ENCODE measurements at places on chromosomes 7 and 10.

DNA sequence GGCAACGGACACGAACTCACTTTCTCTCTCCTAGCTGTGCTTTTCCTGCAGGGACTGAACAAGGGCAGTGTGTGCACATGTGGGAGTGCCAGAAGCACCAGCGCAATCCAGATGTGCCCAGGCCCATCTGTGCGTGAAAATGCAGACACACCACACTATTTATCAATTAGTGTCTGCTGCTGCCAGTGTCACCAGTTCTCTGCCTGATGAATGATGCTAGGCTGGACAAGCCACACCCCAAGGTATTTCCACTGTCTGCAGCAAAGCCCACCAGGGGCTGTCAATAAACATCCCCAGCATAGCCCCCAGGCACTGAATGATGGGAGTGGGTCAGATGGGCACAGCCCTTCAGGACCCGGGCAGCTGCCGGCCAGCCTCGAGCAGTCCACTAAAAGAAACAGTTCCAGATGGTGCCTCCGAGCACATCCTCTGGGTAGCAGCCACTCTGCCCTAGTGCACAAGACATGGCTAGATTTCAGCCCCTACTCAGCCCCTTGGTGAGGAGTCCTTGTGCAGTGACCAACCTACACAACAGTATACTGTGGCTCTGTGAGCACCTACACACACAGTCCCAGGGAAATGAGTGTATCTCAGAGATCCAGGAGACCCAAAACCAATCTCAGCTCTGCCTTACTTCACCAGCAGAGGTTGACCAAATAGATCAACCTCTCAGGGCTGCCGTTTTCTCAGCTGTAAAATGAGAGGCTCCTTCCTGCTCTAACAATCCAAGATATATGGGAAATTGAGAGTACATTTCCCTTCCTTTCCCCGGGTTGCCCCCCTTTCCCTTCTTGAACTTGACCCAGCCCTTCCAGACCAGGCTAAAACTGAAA lies 314.7 kb downstream of the PLXNA4 start:
- DNase-seq = no peak

DNA sequence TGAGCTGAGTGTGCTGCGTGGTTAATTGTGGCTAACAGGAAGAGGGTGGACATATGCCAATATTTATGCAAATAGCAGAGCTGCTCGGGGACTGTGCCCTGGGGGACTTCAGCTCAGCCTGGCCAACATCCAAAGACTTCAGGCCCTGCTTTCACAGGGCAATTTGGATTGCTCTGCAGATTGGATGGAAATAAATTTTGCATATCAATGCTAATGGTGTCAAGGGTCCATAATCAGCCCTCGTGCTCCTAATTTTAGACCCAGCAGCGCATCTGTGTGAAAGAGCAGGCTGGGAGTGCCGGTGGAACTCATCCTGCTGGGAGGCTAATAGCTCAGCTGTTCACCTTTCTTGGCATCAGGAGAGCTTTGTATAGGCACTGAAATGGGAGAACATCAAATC lies 270.1 kb downstream of the TCERG1L start:
- no peak for DNase-seq

DNA sequence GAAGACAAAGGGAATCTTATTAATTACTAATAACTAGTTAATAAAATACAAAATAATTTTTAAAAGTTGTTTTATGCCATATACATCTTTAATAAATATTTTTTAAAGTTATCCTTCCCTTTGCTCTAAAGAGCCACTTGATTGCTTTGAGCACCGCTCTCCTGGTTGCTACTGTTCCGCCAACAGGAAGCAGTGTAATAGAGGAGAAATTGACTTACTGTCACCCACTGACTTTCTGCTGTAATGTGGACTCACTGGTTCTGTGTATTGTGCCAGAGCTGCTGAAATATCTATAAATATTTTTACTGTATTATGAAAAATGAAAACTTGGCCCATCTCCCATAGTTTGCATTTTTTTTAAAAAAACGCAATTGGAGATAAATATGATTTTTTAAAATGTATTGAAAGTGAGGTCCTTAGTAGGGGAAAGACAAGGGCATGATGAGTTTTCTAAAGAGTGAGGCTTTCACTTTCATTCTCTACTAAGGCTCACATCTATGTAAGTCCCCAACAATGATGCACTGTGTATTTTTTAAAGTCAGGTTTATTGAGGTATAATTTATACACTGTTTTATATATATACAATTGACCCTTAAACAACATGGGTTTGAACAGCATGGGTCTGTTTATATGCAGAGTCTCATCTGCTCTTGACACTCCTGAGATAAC lies 100.5 kb downstream of the NPY start:
- DNase-seq = no peak

- DNase-seq = no peak
Observed at GRCh38 chr7:51240868-51241267, 75.7 kb downstream of the COBL start.

DNA sequence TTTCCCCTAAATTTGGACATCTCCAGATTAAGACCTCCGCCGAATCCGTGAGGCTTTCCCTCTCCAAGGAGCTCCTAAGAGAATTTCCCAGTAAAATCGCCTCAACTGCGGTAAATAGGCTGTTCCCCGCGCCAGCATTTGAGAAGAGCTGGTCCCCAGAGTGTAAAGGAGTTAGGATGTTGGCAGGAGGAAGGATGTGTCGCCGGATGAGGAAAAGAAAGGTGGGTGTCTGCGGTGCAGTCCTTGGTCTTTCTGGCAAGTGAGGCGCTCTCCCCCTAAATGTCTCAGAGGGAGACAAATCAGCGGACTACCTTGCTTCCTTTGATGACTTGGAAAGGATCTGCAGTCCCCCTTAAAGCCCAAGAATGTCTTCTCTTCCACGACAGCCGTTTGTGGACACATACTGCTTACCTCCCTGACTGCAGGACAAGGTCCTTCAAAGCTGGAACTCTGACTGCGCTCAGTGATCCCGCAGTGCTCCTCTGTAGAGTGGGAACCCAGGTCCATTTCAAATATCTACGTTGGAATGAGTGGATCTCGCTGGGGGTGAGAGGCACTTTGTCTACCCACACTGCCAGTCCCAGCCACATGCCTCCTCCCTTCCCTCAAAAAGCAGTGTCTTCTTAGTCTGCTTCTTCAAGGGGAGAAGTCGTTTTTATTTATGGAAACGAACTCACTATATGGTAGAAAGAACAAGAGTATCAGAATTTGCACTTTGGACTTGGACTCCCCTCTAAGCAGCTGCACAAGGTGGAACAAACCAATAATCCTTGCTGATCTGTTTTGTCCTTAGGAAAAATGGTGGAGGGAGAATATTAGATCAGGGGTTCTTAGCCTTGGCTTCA lies 1.1 kb upstream of the DLG5 start:
- no peak for DNase-seq

- no peak for DNase-seq
Observed at GRCh38 chr10:94397549-94398370, 4.6 kb upstream of the TBC1D12 start.

DNA sequence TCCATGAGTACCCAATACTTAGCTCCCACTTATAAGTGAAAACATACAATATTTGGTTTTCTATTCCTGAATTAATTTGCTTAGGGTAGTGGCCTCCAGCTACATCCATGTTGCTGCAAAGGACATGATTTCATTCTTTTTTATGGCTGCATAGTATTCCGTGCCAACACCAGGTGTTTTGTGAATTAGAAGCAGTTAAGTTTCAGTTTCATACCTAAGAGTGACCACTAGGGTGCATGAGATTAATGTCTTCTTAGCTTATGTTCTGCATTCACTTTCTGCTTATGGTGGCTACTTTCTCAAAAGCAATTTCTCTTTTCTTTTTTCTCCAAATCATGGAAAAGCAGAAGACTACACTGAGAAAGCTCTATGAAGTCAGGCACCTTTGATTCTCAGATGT lies 65.1 kb upstream of the VSTM2A start:
- DNase-seq = no peak

GRCh38 chr10:47027784-47028260 lies 116.6 kb downstream of the PTPN20 start:
- DNase-seq = no peak

DNA sequence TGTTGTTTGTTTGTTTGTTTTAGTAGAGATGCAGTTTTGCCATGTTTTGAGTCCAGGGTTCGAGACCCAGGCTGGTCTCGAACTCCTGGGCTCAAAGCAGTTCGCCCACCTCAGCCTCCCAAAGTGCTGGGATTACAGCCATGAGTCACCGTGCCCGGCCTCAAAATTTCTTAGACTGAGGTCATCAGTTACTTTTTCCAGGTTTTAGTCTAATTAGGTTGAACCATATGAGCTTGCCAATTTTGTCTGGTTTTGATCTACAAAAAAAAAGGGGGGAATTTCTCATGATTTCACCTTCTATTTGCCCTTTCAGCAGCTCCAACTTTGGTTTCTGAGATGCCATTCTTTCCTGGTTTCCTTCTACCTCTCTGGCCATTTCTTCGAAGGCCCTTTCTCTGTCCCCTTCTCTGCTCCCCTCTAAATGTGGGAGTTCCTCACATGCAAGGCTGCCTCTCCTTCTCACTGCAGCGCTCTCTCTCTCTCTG lies 5.5 kb downstream of the CUEDC2 start:
- DNase-seq = no peak

GRCh38 chr10:15395935-15396334 lies 24.8 kb upstream of the FAM171A1 start:
- no peak for DNase-seq

DNA sequence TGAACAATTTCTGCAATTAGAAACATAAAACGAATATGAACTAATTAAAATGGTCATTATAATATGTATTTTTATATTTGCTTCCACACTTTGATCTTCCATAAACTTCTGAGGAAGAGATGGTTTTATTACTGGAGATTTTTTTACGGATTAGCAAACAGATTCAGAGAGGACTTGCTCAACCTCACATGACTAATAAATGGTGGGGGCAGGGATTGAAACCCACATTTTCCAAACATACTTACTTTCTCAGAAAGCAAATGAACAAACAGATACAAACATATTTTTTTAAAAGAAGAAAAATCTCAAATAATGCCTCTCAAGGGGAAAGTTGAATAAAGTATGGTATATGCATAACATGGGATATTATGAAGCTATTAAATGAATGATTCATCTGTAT lies 18.3 kb downstream of the ANKMY2 start:
- DNase-seq = no peak

DNA sequence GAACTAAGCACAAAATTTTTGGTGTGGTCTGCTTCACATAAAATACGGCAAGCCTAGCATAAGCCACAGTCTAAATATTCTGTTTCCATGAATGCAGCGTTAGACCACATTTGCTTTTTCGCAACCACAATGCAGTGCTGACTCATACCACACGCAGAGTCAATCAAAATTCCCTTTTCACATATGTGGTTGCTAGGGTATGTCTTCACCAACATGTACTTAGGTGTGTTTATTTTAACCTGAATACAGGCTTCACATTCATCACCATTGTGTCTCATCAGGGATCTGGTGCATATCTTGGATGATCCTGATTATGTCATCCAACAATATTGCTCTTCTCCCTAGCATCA lies 90.8 kb downstream of the CHN2 start:
- DNase-seq = no peak

DNA sequence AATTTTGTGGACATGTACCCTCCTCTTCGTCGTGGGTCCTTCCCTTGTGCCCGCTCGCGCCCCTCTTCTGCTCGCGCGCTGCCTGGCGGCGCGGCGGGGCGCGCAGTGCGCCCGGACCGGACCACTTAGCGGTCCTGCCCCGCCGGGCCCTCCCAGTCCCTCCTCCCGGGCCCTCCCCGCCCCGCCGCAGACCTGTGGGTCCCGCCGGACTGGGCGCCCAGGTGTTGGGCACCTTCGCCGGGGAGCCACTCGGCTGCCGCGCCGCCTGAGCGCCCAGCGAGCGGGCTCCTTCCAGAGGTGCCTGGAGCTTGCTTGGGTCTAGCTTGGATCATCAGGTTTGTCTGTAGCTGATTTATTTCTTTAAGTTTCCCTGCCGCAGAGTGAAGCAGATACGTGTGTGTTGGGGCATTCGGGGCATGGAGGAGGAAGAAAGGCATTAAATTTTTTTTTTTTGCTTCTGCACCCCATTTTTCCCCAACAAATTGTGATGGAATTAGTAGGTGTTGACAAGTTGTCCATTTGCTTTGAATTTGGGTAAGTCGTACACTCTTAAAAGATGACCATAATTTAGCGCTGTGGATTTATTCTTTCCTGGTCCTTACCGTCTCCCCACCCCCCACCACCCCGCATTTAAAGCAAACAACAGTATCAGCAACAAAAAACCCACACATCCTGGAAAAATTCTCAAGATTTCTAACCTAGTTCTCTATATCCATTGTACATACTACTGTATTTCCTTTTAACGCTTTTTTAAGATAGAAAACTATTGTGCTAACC lies 905 bp downstream of the C1GALT1 start:
- DNase-seq = no peak

DNA sequence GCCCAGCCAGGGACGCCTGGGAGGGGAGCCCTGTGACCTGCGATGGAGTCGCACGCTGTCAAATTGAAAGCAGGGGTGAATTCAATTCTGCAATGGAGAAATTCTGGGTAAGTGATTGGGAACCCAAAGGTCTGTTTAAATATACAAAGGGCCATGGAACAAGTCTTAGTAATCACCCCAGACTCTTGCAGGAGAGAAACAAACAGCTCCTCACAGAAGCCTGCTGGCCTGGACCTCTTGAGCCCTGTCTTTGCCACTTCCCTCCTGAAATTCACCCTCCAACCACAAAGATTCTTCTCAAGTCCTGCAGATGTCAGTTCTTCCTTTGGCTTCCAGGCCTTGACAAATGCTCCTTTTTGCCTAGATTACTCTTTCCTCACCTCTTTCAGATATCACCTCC lies 97.3 kb downstream of the GLI3 start:
- DNase-seq = no peak

GRCh38 chr7:84908196-84908793 lies 278.6 kb downstream of the SEMA3D start:
- DNase-seq = no peak

DNA sequence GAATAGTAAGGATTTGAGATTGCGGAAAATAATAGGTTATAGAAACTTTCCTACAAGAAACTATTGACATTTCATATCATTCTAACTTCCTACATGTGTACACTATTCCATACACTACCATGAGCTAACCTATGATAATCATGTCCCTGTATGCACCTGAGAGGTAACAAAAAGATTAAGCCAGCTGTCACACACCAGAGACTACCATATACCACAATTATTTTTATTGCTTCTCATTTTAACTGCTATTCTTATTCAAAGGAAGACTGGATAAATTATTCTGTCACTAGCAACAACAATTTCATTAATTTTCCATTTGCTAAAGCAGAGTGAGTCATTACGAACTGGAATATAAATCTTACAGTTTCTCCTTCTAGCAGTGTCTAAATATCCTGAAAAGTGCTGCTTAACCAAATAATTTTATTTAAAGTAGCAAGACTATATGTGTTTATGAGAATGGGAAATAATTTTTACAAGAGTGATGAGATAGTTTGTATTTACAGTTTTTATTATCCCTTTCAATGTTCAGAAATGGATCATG lies 235.6 kb upstream of the DKK1 start:
- no peak for DNase-seq

- DNase-seq = no peak
Observed at GRCh38 chr10:52853704-52854103, 81.1 kb upstream of the MBL2 start.

GRCh38 chr7:158811461-158811860 lies 17.8 kb downstream of the ESYT2 start:
- no peak for DNase-seq

All from hypothalamus (tissue), 51 donors.